ENCODE measurements at places on chromosomes 13 and 19. TPM values are rescaled to one million over a fixed set of nuclear protein-coding genes. Genes with fewer than 3 reads are reported as not detected.

The ONECUT3 gene
- total RNA-seq, result not detected

DNA sequence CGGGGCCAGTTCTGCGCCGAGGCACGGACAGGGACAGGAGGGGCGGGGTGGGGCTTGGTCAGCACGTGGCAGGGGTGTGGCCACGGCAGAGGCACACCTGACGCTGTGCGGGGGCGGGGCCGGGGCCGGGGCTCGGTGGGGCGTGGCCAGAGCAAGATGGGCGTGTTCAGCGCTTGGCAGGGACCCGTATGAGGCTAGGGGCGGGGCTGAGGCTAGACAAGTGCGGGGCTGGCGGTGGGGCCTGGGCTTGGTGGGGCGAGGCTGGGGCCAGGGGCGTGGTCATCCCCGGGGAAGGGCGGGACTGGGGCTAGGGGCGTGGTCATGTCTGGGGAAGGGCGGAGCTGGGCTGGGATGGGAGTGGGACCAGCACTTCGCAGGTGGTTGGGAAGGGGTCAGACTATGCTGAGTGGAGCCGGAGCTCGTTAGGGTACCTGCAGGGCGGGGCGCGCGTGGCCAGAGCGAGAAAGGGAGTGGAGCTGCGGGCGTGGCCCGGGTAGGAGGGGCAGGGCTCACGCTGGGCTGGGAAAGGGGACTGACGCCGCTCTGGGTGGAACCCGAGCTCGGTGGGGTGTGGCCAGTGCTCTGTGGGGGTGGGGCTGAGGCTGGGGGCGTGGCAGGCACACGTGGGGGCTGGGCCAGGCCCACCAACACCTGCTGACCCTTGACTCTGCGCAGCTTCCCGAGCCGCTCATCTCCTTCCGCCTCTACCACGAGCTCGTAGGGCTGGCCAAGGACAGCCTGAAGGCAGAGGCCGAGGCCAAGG is 12.8 kb downstream of the POLR2E start:
- DNase-seq, result no peak

- DNase-seq, result no peak
Measured at GRCh38 chr19:11007385-11007784, 46.6 kb downstream of the SMARCA4 start.

The CCDC70 gene
- not detected for total RNA-seq

The NANOS3 gene
- total RNA-seq, result not detected

Data from IMR-90 (cell line).